ENCODE measurements at places on chromosomes 7 and 10.

GRCh38 chr10:44811072-44811471, 100.1 kb upstream of the TMEM72 start:
- H3K4me1 ChIP-seq = no peaks in the 10 kb centered on the region
- no peaks in the 10 kb centered on the region for H3K27me3 ChIP-seq
- no peak overlapping the region for H3K4me3 ChIP-seq
- H3K27ac ChIP-seq = no peak overlapping the region
- DNase-seq = no peak

DNA sequence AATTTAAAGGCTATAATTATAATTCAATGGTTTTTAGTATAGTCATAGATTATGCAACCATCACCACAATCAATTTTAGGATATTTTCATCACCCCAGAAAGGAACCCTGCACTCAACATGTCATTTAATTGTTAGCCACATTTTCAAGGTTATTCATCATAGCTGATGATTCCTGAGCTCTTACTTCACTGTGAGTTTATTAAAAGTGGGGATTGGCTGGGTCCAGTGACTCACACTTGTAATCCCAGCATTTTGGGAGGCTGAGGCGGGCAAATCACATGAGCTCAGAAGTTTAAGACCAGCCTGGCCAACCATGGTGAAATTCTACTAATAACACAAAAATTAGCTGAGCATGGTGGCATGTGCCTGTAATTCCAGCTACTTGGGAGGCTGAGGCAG, 787 bp downstream of the CCL26 start:
- H3K36me3 ChIP-seq = no peaks in the 10 kb centered on the region
- H3K27ac ChIP-seq = no peak overlapping the region
- no peak overlapping the region for H3K4me3 ChIP-seq

DNA sequence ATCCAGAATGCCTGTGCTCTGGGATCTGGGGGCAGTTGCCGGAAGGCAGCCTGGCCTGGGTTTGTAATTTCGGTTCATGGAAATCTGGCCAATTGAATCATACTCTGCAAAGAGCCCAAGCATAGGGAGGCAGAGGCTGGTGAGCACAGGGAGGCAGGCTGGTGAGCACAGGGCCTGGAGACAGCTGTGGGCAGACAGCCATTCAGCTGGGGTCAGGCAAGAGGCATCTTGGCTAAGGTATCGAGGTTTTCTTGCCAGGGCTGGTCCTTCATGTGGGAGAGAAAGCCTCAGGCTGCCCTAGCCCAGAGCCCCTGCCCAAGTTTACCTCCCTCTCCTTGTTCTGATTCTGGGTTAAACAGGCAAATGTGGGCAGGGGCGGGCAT, 63.7 kb upstream of the BAIAP2L1 start:
- H3K27ac ChIP-seq = no peak overlapping the region
- H3K4me3 ChIP-seq = no peak overlapping the region
- no peak for DNase-seq
- no peaks in the 10 kb centered on the region for H3K4me1 ChIP-seq

- H3K27ac ChIP-seq = no peak overlapping the region
- H3K4me1 ChIP-seq = no peaks in the 10 kb centered on the region
- no peak for DNase-seq
- H3K4me3 ChIP-seq = no peak overlapping the region
- H3K27me3 ChIP-seq = no peaks in the 10 kb centered on the region
- H3K36me3 ChIP-seq = no peaks in the 10 kb centered on the region
Measured at GRCh38 chr7:157300369-157300825, 36.4 kb upstream of the DNAJB6 start.

DNA sequence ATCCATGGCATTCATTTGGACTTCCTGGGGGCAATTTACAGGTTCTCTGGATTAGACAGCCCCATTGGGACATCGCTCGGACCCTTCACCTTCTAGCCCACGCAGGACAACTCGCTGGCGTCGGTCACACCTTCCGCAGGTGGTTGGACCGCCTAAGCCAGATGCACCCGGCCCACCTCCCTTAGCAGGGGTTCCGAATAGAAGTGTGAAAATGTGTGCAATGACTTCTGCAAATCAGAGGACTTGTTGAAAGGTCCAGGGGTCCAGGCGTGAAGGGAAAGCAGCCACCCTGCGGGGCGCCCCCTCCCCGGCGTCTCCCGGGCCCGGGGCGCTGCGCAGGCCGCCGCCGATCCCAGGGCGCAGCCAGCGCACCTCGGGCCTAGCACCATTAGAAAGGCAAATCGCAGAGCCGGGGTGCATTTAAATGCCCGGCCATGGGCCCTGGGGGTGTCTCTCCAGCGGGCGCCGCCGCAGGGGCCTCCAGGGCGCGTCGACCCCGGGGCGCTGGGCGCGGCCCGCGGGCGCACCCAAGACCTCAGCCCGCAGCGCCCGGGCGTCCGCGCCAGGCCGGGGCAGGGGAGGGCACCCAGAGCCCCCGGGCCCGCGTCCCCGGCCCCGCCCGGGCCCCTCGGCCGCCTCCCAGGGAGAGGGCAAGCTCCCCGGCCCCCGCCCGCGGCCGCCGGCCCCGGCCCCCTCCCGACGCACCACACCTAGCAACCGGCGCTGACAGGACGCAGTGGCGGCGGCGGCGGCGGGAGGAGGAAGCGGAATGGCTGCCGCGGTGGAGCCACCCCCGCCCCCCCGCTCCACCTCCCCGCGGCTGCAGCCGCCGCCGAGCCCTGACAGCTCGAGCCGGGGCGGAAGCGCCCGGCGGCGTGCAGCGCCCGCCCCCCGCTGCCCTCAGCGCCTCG, 1.2 kb downstream of the JAZF1 start:
- H3K4me3 ChIP-seq = peak overlapping the region; percentile 71
- peak; percentile 61 for DNase-seq
- no peaks in the 10 kb centered on the region for H3K27me3 ChIP-seq
- H3K36me3 ChIP-seq = no peaks in the 10 kb centered on the region
